ENCODE measurements at places on chromosomes 5 and 9.

GRCh38 chr9:12859704-12860251 is 85.0 kb downstream of the LURAP1L start:
- no peak for DNase-seq

DNA sequence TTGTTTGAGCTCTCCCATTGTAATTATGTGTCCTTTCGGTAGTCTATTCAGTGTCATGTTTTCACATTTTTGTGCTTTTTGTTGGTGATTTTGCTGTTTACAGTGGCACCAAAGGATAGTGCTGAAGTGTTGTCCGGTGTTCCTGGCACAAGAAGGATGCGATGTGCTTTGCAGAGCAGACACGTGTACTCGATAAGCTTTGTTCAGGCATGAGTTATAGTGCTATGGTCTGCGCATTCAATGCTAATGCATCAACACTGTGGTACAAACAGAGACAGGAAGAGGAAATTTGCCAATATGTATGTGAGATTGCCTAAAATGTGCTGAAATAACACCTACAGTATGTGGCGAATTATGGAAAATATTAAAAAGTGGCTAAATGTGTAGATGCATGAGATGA is 913.4 kb upstream of the ACO1 start:
- DNase-seq: no peak

GRCh38 chr5:176851871-176852658 is 41.7 kb downstream of the UNC5A start:
- no peak for DNase-seq

- no peak for DNase-seq
Observed at GRCh38 chr5:59186623-59187022, 603.7 kb downstream of the RAB3C start.

GRCh38 chr5:73694089-73694488 is 68.1 kb downstream of the ARHGEF28 start:
- DNase-seq: no peak

DNA sequence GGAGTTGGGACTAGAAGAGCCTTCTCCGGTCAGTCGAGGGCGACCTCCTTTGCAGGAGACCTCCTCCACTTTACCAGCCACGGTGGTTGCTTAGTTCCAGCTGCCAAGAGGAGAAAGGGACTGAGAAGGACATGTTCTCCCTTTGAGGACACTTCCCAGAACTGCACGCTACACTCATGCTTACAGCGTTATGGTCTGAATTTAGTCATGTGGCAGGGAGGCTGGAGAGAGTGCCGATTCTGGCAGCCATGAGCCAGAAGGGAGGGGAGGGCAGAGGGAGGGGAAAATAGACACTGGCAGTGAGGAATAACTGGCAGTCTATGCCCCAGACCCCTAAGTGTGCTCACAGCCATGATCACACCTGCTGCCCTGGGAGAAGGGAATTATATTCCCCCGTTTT is 47.8 kb downstream of the TSPAN17 start:
- no peak for DNase-seq

GRCh38 chr9:135573124-135573523 is 11.6 kb downstream of the PAEP start:
- no peak for DNase-seq

GRCh38 chr5:54457094-54457862 is 1.8 kb downstream of the HSPB3 start:
- DNase-seq: no peak

GRCh38 chr5:170120576-170120975 is 14.9 kb downstream of the FOXI1 start:
- no peak for DNase-seq

GRCh38 chr9:129712634-129713401 is 40.0 kb downstream of the PTGES start:
- peak; percentile 41 for DNase-seq

GRCh38 chr5:50653946-50654345 is 12.5 kb upstream of the PARP8 start:
- no peak for DNase-seq

DNA sequence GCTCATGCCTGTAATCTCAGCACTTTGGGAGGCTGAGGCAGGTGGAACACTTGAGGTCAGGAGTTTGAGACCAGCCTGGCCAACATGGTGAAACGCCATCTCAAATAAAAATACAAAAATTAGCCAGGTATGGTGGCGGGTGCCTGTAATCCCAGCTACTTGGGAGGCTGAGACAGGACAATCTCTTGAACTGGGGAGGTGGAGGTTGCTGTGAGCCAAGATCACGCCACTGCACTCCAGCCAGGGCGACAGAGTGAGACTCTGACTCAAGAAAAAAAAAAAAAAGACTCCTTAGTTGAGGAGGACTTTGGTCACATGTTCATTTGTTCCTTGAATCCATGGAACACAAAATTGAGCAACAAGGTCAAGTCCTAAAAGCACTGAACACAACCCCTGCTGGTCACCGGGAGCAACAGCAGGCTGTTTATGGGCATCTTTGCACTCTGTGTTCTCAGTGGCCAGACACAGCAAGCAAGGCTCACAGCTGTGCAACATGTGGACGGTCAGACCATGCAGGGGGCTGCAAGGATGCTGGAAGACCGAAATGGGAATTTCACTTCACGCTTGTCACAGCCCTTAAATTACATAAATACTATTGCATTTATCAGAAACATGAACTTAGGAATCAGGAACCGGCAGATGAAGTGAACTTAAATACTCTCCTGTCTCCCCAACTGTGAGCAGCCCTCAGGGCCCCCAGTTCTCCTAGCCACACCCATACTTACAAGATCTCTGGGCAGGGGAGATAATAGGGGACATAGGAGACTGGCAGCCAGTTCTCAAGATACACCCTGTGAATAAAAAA is 2.8 kb downstream of the GBGT1 start:
- DNase-seq: no peak

DNA sequence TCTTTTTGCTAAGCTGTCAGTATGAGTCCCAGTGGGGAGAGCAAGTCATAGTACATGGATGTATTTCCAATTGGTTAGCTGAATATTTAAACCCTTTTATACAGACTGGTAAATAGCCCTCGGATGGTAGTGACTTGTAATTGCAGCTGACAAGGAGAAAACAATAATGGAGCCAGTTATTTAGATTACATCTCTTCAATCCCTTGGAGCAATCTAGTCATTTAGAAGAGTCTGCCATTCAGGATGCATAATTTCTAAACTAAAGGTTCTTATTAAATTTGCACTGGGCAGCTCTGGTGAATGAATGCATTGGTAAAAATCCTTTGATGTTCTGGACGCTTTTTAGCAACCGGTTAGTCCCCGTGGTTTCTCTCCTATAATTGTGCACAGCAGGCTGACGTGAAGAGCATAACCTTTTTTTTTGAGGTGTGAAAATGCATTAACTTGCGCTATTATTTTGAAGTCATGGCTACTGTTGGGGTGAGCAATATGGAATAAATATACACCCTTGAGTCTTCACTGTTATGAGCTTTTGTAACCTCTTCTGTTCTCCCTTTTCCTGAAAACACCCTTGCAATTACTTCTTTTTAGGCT is 158.6 kb upstream of the CD180 start:
- no peak for DNase-seq

DNA sequence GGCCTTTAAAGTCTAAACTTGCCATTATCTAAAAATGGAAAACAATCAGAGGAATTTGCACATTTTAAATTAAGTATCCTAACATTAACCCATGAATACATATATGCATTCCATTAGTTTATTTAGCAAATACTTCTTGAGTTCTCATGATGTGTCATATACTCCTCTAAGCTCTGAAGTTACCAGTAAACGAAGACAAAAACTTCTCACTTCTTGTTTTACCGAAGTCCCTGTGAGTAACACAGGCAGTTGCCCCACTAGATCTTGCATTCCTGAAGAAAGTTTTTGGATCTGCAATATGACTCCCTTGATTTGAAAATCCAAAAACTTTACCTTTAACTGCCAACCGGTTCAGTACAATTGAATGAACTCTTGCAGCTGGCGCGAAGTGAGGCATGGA is 439.0 kb upstream of the MPDZ start:
- DNase-seq: no peak

GRCh38 chr9:18255158-18255629 is 218.8 kb upstream of the ADAMTSL1 start:
- DNase-seq: peak; percentile 87

DNA sequence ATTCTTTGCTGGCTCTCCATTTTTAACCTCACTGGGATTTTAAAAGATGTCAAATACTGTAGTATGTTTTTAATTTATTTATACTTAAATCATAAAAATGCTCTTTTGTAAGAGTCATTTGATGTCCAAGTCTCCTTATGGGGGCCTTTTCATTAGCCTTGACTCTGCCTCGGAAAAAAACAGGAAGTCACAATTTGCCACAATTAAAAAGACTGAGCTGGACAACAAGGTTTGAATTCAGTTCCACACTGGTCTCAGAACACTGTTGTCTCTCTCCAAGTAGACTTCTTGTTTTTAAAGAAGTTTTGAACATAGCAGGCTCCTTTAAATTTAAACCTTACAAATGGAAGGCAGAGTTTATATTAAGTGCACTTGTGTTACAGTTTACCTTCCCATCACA is 444.2 kb downstream of the ACTL7B start:
- DNase-seq: no peak

DNA sequence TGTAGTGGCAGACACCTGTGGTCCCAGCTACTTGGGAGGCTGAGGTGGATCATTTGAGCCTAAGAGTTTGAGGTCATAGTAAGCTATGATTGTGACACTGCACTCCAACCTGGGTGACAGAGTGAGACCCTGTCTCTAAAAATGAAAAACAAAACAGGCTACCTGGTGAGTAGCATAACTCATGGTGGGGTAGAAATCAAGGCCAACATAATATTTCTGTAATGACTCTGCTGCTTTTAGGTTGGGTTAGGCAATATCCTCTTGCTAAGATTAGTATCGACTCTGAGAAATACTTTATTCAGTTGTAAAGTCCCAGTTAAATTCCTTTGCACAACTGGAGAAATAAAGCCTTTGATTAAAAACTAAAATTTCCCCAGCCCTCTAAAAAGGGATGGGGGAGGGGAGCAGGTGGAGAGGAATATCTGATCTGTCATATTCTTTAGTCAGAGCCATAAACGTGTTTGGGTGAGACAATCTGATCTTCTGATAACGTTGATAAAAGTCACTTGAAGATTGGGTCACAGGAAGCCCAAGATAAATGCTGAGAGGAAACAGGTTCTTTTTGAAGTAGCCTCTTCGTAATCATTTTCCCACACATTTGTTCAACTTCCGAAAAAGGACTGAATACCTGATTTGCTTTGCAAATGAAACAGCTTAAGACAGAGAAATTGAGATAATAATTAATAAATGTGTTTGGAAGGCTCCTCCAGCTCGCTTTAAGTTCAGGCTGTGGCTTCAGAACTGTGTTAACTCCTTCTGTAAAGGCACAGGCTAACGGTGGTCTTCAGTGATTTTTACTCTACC is 14.9 kb downstream of the IL4 start:
- no peak for DNase-seq

DNA sequence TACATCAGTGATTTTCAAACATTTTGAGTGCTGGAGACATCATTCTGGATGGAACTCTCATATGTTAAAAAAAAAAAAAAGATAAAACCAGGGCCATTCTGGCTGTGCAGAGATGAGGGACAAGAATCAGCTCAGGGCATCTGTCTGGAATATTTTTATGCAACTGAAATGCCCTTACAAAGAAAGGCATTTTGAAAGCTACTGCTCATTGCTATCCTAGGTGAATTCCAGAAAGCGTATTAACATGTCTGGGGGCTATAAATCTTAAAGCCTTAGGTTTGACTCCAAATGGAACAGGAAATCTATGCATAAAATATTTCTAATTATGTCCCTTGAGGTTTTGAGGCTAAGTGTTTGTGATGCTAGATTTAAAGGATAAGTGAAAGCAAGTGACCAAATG is 14.9 kb upstream of the PCSK1 start:
- DNase-seq: no peak

- DNase-seq: no peak
Observed at GRCh38 chr5:133362438-133362837, 249.9 kb downstream of the FSTL4 start.

DNA sequence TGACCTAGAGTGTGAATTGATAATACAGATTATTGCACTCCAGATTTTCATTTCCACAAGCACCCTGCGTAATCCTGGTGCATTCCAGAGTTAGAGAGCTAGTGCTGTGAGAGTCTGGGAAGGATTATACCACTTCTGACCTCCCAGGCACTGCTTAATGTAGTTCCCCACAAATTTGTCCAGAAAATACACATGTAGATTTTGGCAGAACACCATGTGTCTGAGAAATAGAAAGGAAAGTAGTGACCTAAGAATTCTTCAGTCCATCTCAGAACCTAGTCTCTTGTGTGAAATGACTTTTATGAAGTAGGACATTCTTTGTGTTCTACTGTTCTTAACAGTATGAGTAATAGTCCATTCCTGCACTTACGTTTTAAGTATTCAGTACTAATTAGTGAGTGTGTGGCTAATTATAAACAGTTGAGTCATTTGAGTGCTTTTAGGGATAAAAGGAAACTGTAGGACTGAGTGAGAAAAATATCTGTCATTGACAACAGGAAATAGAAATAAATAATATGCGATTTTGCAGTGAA is 27.8 kb upstream of the PTPDC1 start:
- DNase-seq: no peak

DNA sequence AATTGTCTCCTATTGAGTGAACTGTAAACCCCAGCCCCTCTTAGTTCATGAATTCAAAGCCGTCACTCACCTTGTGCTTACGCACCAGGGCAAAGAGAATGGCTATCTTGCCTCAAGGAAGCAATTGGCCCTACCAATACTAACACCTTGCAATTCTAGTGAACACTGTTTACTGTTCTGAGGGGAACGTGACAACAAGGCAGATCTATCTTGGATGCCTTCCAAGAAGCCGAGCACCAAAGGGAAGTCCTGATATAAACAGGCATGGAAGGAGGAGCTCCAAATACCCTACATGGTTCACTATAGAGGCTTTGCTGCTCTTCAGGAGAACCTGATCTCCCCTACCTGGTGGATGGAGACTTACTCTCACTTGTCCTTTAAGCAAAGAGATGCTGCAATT is 1.7 kb upstream of the PLPPR1 start:
- no peak for DNase-seq

GRCh38 chr9:14080959-14081542 is 232.9 kb downstream of the NFIB start:
- DNase-seq: no peak

DNA sequence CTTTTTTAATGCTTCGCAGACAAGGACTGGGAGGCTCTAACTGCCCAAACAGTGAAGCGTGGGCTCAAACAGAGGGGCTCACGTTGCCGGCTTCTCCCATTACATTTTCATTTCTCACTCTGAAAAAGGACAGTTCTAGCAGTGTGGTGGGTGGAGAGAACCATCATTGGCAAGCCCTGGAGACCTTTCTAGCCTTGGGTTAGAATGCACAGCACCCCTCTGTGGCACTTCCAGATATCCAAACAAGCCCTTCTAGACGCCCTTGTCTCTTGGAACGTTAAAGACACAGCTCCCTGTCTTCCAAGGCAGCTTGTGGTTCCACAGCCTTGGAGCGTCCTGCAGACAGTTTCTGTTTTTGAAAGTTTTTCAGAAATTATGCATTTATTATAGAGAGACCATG is 52.1 kb downstream of the MVB12B start:
- no peak for DNase-seq

- DNase-seq: no peak
Observed at GRCh38 chr5:37575541-37576489, 196.7 kb downstream of the WDR70 start.

DNA sequence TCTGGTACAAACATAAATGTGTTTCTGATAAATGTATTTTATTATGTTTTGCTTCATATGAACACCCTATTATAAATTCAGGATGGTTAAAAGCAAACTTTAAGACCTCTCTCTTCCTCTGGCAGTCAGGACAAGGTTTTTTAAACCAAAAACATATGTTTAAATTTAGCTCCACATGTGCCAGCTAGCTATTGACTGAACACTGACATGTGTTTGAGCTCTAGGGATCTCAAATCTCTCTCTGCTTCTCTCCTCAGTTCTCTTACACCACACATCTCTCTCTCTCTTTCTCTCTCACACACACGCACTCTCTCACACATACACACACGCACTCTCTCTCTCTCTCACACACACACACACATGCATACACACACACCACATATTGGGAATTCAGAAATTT is 150.1 kb upstream of the RFX3 start:
- no peak for DNase-seq

Measured in stimulated activated CD8-positive, alpha-beta memory T cell treated with anti-CD3 and anti-CD28 coated beads, Interleukin-4, amount 100 ng/mL, for 48 hours (primary cell).